ENCODE measurements at places on chromosomes 11 and 22.

- no peak for DNase-seq
Measured at GRCh38 chr22:43447380-43447779, 35.6 kb downstream of the MPPED1 start.

DNA sequence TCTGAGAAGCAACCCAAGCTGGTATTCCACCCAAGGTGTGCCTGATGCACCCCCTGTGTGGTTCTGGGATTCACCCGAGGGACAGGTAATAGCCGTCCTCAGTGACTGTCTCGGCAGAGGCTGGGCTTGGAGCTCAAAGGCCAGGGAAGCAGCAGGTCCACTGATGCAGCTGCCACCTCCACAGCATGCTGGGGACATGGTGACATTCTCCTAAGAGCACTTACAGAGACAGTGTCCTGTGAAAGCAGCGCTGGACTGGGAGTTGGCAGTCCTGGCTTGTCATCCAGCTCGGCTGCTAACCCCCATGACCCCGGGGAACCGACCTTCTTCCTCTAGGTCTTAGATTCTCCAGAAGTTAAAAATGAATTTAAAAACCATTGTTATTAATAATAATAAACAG is 72.8 kb downstream of the RPUSD4 start:
- DNase-seq: no peak

DNA sequence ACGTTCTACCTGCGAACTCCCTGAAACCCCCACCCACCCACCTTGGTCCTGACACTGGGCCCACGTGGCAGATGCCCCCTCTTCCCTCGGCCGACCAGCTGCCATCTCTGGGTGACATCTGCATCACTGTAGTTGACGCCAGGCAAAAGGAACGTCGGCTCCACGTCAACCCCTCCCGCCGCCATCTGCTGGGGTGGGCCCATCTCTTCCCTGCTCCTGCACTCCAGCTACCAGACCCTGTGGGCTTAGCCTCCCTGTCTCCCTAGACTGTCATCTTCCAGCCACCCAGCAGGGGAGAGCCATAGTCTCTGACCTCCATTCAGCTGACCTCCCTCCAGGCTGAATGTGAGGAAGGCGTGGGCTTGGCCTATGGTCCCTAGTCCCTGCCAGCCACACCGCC is 21.4 kb downstream of the CHID1 start:
- no peak for DNase-seq

DNA sequence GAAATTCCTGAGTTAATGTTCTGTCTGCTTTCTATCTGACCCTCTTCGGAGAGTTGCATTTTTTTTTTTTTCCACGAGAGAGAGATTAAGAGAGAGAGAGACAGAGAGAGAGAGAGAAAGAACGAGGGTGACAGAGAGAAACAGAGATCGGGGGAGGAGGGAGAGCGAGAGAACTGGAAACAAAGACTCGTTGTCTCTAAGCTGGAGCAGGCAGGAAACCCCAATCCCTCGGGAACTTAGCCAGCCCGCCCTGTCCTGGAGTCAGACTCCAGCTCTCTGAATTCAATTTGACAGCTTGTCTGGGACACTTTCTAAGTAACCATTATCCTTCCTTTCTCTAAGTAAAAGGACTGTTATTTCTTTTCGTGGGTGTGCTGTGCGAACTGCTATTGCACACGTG is 76.9 kb downstream of the KCNJ1 start:
- no peak for DNase-seq

DNA sequence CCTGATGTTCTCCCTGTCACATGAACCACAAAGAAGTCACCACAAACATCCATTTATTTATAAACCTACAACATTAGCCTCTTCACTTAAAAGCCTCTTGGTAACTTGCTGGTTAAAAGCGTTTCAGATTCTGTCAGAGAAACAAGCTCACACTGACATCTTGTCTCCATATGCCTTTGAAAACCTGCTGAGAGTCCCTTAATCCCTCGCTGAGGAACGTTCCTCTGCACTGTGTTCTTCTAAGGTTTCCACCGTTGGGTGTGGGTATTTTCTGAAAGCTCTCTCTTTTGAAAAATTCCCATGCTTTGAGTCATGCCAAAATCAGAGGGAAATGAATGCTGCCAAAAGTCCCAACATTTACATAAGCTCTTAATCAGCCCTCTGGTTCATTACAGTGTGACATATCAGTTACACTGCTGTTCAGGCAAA is 149.8 kb downstream of the CCDC34 start:
- no peak for DNase-seq

DNA sequence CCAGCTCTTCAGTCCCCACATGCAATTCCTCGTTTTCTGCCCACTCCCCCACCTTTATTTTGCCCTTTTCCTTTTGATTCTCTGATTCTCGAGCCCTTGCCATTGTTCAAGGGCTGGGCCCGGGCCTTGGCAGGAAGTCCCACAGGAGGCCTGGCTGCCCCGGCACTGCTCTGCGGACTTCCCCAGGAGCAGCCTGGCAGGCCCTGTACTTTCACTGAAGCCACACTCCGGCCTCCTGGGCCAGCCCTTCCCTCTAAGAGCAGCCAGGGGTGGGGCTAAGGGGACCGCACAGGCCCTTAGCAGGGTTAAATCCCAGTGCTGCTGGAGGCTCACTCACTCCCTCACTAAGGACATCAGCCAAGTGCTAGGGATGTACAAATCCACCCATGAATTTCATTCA is 4.1 kb downstream of the LRRC32 start:
- DNase-seq: no peak

DNA sequence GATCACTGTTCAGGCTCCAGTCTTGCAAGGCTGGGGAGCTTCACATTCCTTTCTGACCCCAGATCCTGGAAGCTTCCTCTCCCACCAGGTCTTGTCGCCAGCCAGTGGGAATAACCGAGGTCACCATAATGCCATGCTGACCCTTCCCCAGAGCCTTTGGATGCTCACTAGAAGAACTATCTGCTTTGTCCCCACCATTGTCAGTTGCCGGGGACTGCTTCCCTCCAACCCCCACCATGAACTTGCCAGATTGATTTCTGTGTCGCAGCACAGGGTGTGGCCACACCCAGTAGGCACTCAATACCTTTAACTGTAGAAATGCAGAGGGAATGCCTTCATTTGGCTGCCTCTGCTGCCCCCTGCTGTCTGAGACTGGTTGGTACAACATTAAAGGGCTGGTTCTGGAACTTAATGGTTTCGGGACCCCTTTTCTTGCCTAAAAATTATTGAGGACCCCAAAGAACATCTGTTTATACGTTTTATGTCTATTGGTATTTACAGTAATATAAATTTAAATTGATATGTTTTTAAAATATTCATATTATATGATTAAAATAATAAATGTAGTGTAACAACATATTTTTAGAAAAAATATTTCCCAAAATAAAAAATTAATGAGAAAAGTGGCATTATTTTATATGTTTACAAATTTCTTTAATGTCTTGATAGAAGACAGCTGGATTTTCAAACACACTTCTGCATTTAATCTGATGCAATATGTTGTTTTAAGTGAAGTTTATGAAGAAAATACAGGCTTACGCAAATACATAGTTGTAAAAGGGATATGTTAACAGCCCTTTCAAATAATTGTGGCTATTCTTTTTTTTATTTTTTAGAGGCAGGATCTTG is 6.7 kb upstream of the GDPD5 start:
- DNase-seq: peak; percentile 76

GRCh38 chr22:49413551-49413950 is 414.1 kb downstream of the BRD1 start:
- no peak for DNase-seq

- no peak for DNase-seq
Measured at GRCh38 chr11:33044285-33044756, 4.9 kb downstream of the TCP11L1 start.

DNA sequence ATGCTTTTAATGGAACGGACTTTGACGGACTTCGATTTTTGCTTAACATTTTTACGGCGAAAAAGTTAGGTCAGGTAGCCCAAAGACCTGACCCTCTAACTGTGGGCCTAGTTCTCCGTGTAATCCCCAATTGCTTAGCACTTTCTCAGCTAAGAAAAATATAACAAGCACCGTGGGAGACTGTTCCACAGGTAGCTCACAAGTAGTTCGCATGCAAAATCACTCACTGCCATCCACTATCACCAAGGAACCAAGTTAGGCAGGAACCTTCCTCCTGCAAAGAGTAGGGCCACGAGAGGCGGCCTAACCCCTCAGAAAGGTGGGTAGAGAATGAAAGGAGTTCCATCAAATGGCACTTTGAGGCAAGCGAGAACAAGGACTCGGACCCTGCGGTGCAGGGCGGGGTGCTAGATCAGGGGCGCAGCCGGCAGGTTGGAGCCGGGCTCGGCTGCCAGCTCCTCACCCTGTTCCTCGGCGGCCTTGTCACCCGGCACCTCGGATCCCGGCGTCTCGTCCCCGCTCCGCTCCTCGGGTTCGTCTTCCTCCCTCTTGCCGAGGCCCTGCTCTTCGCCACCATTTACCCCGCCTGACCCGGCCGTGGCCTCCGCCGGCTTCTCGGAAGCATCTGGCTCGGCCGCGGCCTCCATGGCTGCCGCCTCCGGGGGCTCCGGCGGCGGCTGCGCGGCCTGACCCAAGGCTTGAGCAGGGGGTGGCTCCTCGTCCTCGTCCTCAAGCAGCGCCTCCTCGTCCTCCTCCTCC is 922 bp downstream of the HNRNPUL2 start:
- peak; percentile 70 for DNase-seq

- DNase-seq: no peak
Measured at GRCh38 chr11:130103296-130103814, 33.7 kb downstream of the APLP2 start.

DNA sequence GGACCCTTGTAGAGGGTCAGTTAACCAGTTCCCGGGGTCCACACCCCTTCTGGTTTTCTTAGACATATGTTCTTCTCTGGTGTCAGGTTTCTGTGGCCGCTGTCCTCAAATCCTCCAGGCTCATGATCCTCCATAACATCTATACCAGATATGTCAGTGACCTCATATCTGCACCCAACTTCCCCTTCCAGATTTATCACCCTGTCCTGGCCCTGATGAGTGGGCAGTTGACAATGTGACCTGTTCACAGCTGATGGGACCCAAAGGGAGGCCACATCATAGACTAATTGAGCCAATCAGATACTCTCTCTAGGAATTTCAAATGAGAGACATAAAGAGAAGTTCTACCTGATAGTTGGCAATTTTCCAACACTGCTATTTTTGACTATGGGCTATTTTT is 5.1 kb downstream of the DKK3 start:
- DNase-seq: no peak

DNA sequence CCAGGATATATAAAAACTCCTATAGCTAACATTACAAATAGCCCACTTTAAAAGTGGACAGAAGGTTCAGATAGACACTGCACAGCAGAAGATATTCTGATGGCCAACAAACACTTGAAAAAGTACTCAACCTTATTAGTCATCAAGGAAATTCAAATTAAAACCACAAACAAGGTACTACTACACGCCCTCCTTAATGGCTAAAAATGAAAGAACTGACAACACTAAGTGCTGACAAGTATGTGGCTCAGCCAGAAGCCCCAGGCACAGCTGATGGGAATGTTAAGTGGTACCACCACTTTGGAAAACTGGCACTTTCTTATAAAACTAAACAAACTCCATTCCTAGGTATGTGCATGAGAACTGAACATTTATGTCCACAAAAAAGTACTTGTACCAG is 320.1 kb downstream of the TBC1D22A start:
- DNase-seq: no peak

DNA sequence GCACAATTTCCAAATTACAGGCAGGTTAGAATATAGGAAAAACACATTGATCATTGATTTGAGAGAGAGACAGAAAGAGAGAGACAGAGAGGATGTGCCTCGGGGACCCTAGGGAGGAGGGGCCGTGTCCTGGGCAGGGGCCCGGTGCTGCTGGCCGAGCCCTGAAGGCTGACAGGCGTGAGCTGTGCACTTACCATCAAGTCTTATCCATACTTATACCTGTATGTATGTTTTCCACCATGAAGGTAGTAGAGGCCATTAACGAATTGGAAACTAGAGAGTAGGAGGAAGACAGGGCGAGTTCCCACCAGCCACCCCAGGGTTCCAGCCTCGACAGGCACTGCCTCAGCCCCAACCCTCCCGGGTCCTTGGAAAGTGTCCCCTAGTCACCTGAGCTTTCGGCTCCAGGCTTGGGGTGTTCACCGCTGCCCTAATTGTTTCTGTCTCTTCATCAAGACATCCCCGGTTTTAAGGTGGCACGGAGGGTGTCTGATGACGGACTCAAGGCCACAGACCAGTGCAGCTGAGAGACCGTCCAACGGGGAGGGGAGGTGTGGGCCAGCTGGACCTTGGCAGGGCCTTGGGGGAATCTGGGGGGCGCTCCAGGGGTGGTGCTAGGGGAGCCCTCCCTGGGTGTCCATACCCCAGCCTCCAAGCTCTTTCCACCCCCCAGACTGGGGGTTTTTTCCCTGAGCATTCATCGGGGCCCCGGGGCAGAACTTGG is 431.3 kb downstream of the TBC1D22A start:
- DNase-seq: peak; percentile 35

DNA sequence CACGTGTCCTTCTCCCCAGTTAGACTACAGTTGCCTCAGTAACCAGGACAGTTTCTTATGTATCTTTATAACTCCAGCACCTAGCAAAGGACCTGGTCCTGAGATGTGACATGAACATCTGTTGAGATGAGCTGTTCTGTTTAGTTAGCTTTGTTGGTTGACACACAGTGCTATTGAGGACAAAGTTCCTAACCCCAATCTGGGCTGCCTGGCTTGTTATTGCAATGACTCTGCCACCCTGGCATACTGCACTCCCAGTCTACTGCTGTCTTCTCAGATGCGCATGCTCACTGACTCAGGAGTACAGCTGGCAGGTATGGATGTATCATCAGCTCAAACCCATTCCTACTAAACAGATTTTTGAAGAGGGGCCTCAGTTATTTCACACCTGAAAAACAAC is 7.4 kb downstream of the DESI1 start:
- DNase-seq: no peak

DNA sequence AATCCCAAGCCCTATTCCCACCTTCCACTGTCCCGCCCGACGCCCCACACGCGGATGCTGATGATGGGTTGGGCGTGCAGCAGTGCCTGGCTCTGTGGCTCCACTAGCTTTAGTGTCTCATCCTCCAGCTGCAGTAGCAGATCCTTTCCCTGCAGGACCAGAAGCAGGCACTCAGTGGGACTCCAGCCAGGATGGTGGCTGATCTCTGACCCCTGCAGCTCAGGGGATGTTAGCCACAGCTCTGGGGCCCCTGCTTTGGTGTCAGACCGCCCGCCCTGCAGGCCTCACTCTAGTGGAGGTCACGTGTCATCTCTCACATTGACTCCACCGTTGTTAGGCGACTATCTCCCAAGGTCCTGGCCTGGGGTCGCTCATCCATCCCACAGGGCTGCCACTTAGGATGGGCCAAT is 11.8 kb downstream of the SMPD1 start:
- no peak for DNase-seq

DNA sequence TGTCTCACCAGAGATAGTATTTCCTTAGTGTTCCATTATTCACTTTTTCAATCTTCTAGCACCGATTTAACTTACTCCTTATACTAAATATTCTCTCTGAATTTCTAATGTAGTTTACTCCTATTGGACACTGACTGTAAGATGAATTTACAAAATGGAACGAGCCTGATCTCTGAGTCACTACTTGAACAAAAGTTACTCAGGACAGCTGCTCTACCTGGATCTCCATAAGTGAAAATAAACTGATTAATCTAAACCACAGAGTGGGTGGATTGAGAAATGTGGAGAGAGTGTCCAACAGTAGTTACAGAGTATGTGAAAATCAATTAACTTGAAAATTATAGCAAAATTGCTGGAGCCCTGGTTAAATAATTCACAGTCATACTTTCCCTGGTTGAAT is 141.7 kb upstream of the CHORDC1 start:
- DNase-seq: no peak
